Activated CD4-positive, alpha-beta T cell treated with anti-CD3 and anti-CD28 coated beads for 4 hours (primary cell): ENCODE measurements at places on chromosomes 11 and 22.

GRCh38 chr11:36186340-36187175 lies 102.7 kb downstream of the COMMD9 start:
- DNase-seq, result no peak

DNA sequence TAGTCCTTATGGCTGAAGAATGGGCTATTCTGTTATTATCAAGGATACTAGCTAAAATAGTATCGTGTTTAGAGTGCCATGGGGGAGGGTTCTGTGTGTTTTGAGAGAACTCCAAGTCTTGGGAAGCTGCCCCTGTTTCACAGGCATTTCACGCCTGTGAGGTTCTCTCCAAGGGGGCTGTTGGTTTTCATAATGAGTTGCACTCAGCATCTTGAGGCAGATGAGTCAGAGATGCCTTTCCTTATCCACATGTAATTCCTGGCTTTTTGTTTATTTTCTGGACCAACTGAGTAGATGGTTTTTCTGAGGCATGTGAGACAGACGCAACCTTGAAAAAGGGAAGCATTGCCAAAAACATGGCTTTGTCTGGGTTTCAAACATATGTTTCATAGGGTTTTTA lies 203.7 kb downstream of the ARHGAP42 start:
- no peak for DNase-seq

DNA sequence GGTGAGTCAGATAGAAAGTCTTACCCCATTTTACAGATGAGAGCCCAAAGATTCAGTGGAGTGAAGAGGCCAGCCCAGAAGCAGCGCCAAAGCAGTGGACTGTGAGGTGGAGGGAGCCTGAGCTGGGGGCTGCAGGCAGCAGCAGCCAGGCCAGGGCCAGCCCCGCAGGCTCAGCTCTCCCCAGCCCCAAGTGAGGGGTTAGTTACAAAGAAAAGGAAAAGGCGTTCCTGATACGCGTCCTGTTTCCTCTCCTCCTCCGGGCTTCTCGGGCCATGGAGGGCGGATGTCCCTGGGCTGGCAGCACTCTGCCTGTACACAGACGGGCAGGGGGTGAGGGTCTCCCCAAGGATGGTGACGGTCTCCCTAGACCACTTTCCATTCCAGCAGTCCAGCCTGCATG lies 44.9 kb downstream of the ARRB1 start:
- no peak for DNase-seq

DNA sequence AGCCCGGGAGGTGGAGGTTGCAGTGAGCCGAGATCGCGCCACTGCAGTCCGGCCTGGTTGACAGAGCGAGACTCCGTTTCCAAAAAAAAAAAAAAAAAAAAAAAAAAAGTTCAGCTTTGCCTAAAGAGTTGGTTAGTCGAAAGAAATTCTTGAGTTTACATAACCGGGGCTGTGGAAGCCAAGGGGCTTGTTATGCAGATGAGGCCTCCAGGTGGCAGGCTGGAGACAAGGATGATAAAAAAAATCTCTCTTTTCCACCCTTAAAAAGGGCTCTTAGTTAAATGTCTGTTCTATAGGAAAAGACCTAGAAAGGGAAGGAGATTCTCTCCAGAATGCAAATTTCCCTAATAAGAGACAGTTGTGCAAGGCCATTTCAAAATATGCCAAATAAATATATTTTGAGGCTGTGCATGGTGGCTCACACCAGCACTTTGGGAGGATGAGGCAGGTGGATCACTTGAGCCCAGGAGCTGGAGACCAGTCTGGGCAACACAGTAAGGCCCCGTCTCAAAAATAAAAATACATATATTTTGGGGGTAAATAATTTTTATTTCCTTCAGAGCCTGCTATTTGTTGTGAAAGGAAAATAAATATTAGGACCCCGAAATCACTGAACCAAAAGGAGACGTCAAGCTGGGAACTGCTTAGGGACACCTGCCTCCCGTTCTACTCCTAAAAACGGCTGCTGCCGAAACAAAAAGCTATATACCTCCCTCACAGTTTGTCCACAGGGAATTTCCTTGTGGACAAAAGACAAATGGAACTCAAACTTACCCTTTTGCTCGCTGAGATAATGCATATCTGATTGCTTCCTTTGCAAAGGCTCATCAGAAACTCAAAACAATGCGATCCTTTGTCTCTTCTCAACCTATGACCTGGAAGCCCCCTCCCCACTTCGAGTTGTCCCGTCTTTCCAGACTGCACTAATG lies 2.4 kb upstream of the IFITM2 start:
- peak; percentile 67 for DNase-seq

DNA sequence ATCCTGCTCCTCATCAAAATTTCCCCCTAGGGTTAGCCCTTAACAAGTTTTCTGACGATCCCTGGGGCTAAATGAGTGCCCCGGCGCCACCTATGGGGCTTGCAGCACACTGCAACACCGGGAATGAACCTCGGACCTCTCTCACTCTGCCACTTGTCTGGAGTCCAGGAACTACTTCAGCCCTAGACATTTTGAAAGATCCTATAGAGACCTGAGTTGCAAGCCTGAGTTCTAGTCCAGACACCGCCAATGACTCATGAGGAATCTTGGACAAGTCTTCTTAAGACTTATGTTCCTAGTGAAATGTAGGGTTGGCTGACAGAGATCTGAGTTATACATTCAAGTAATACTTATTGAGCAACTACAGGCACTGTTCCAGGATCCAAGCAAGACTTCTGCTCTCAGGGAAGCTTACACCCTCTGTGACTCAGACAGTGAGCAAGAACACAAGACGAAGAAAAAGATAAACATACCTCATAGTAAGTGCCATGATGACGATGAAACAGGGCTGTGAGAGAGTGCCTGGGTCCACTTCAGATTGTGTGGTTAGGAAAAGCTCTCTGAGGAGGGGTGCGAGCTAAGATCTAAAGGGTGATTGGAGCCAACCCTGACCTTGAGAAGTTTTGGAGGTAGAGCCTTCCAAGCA lies 10.2 kb upstream of the STK33 start:
- DNase-seq, result no peak

DNA sequence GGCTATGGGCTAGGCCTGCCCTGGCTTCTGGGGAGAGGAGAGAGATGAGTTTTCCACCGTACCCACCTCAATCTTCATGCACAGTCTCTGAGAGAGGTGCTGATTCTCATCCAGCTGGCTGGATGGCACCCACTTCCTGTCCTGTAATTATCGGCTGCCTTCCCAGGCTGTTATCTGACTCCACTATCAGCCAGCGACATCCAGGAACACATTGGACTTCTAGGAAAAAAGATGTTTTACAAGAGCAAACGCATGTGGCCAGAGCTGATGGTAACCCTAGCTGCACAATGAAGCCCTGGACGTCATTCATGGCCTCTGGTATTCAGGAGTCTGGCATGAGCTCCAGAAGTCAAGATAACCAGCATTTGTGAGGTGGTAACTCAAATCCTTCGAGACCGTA lies 137.4 kb downstream of the EHF start:
- DNase-seq, result no peak

DNA sequence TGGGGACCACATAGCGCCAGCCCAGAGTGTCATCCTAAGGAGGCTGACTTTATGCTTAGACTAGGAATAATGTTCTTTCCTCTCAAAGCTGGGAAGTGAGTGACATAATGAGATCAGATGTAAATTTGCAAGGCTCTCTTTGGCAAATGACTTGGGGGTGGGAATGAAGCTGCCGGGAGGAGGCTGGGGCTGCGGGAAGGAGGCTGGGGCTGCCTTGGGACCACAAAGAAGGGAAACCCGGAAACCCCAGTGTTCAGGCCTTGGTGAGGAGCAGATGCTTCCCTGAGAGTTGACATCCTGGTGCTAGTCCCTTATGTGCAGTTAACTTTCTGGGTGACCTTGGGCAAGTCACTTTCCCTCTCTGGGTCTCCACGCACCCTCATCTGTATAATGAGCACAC lies 182.0 kb downstream of the CHST1 start:
- DNase-seq, result no peak

- DNase-seq, result no peak
Measured at GRCh38 chr11:110088535-110089344, 4.5 kb upstream of the ZC3H12C start.

DNA sequence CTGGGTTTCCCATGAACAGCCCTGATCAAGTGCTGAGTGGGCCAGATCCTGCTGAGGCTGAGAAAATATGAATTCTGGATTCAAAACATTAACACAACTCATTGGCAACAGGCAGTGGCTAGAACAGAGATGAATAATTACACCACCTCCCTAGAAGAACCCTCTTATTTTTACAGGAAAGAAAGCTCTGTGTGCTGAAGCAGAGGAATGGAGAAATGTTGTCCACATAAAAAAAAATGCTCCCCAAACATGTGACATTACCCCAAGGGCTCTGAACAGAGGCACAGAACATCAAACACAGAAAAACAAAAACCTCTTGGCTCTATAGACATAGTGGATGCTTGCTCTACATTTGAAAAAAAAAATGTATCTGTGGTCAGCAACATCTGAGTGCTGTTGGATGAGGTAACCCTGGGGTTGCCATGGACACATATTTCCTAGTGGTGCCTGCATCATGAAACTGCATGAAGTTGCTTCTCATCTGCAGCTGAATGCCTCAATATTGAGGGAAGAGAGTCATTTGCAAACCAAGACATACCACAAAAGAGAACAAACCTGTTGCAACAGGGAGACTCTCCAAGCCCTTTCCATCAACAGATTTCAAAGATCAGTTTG lies 98.8 kb downstream of the SNX19 start:
- DNase-seq, result no peak

GRCh38 chr22:47176573-47177333 lies 414.3 kb downstream of the TBC1D22A start:
- DNase-seq, result no peak

DNA sequence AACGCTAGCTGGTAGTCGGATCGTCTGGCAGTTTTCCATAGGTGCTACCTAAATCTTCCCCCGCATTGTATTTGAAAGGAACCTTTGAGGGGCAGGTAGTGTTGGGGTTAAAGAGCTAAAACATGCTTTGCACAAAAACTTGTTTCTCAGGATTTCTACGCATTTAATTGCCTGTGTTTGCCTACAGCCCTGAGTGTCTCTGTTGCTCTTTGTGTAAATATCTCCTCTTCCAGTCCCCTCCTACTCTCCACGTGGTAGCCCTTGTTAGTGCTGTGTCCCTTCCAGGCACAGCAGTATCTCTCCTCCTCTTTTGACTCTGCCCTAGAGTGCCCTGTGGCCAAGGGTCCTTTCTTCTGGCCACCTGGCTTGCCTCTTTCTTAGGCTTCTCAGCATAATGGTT lies 81.7 kb downstream of the BARX2 start:
- DNase-seq, result no peak

DNA sequence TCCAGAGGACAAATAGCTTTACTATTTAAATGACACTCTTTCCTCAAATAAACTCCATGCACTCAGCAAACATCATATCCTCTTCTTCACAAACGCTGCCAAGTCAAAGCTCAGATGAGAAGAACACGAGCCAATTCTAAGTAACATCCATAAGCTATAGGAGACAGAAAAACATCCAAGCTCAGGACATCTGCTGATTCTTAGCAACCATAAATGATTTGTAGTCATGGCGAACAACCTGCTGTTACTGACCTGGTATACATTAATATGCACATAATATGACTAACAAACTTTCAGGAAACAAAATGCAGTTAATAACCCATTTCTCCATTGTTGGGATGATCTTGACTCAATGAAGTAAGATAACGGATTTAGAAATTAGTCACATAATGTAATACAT lies 6.7 kb downstream of the GALNT18 start:
- no peak for DNase-seq

- no peak for DNase-seq
Measured at GRCh38 chr11:126210871-126211235, 597 bp downstream of the RPUSD4 start.

DNA sequence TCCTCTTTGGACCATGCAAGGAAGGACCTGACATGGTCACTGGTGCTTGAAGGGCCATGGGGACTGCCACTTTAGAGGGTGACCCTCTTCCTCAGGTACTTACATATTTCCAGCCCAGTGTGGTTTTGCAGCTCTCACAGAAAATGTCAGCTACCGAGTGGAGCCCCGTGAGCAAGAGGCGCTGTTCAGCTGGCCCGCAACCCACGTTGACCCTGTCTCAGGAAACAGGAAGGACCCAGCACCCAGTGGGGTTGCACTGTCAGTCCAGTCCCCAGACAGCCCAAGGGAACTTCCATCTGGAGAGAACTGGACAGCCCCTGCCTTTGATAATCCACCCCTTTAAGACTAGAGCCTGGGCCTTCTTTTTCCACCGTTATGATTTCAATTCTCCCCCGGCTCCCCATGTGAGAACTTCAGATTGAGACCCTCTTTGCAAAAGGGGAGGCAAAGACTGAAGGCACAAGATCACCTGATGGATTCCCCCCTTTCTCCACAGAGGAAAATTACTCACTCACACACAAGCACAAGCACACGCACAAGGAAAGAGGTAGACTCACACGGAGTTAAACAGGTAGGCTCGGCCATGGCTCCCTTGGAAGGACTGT lies 3.4 kb downstream of the YPEL4 start:
- no peak for DNase-seq

DNA sequence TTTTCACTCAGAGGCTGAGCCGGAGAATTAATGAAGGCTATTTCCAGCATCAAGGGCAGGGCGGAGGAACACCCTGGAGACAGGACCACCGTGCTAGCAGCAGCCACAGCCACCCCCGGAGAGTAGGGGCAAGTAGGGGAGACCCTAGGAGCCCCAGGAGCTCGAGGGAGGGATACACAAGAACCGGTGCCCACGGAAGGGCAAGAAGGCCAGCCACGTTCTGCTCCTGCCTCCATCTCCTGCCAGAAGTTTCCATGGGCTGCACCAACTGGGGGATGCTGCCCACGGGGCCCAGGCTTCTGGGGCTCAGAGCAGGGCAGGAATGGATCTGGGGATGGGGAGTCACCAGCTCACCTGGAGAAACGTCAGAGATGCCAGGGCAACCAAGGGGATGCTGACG lies 626.8 kb downstream of the TBC1D22A start:
- no peak for DNase-seq

GRCh38 chr11:47327949-47328348 lies 24.6 kb downstream of the MYBPC3 start:
- no peak for DNase-seq

GRCh38 chr22:26170112-26170492 lies 840 bp downstream of the SEZ6L start:
- DNase-seq, result no peak

GRCh38 chr11:119691020-119691666 lies 37.9 kb downstream of the NECTIN1 start:
- no peak for DNase-seq

DNA sequence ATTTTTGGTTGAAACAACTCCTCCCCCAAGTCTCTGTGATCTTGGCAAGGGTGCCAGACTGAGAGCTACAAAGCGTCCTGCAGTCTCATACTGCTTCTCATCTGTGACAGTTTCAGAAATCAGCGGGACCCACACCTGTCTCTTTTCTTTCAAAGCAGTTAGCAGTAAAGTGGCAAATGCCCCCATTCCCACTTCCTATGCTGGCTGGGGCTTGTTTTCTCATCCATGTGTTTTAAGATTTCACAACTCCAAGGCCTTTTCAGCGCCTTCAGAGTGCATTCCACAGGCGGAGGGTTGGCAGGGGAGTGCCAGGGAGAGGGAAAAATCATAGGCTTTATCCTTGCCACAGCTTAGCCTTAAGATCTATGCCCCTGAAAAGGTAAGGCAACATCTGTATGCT lies 493.5 kb downstream of the OPCML start:
- DNase-seq, result no peak

GRCh38 chr11:73399159-73399590 lies 23.0 kb downstream of the RELT start:
- DNase-seq, result no peak

GRCh38 chr11:24855951-24856350 lies 359.1 kb downstream of the LUZP2 start:
- no peak for DNase-seq
